ENCODE measurements at places on chromosomes 11 and 22.

DNA sequence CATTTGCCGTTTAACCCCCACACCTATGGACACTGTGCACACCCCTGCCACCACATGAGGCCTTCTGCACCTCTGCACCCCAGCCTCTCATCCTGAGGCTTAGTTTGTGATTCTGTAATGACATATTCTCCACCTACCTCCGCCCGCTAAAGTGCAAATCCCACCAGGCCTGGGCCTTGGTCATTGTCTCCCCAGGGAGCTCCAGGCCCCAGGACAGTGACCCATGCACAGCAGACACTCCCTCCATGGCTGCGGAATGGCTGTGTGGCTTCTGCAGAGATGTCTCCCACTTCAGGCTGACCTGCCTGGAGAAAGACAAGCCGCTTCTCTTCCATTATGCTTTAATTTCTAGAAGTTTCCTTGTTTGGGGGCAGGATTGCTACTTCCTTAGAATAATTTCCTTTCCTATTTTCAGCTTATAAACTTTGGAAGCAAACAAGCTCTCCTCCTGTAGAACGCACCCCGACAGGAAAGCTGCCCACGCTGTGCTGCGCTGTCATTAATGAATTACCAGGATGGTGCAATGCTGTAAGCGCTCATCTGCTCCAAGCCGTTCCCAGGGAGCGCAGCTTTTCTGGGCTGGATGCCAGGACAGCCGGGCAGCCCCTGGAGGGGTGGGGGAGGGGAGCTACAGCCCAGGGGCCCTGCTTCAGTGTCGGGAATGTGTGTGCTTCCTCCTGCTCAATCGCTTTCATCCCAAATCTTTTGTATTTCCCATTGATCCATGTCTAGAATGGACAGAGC lies 618.0 kb downstream of the BRD1 start:
- DNase-seq: no peak

DNA sequence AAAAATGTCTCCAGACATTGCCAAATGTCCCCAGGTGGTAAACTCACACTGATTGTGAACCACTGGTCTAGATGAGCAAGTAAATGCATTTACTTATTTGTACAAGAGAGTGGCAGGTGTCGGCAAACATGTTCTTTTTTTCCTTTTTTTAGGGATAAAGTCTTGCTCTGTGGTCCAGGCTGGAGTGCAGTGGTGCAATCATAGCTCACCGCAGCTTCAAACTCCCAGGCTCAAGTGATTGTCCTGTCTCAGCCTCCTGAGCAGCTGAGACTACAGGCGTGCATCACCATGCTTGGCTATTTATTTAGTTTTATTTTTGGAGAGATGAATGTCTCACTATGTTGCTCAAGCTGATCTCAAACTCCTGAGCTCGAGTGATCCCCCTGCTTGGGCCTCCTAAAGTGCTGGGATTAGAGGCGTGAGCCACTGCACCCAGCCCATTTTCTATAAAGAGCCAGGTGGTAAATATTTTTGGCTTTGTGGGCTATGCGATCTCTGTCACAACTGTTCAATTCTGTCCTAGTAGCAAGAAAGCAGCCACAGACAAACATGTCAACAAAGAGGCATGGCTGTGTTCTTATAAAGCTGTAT lies 1.4 kb downstream of the VPREB1 start:
- DNase-seq: no peak

GRCh38 chr11:50412832-50413231 lies 380.2 kb downstream of the OR4C45 start:
- no peak for DNase-seq

- DNase-seq: no peak
Measured at GRCh38 chr11:79189055-79189454, 251.8 kb downstream of the TENM4 start.

GRCh38 chr11:12196308-12196707 lies 85.9 kb downstream of the MICAL2 start:
- no peak for DNase-seq

- DNase-seq: no peak
Measured at GRCh38 chr11:11137339-11137738, 215.7 kb downstream of the CSNK2A3 start.

DNA sequence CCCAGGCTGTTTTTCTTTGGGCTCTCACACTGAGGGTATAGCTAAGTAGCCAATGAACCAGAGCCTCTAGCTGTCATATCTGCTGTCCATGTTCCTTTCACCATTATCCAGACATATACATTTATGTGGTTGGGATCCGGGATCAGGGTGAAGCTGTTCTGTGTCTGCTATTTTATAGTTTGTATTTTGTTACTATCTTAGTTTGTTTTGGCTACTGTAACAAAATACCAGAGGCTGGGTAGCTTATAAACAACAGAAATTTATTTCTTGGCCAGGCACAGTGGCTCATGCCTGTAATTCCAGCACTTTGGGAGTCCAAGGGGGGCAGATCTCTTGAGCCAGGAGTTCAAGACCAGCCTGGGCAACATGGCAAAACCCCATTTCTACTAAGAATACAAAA lies 40.5 kb upstream of the CABP7 start:
- no peak for DNase-seq
